HT-29 (cell line): ENCODE measurements at places on chromosomes 3 and 15. TPM values are rescaled to one million over a fixed set of nuclear protein-coding genes. Genes with fewer than 3 reads are reported as not detected.

Gene INAFM2
- 7.9 and 10.2 TPM in 2 replicates for total RNA-seq

Gene TP63
- total RNA-seq, result not detected in 2 replicates

Gene RASGRP1
- 0.08 and 1.3 TPM in 2 replicates for total RNA-seq

Gene POLQ
- total RNA-seq, result 8.7 and 12.4 TPM in 2 replicates

Gene TRAIP
- total RNA-seq, result 10.3 and 12.8 TPM in 2 replicates

Gene RPN1
- total RNA-seq, result 622 and 639 TPM in 2 replicates
